ENCODE measurements at places on chromosomes 6 and 20.

- no peak for DNase-seq
Observed at GRCh38 chr20:54711071-54711470, 235.7 kb downstream of the DOK5 start.

GRCh38 chr6:21335591-21335990 is 258.0 kb upstream of the SOX4 start:
- no peak for DNase-seq

DNA sequence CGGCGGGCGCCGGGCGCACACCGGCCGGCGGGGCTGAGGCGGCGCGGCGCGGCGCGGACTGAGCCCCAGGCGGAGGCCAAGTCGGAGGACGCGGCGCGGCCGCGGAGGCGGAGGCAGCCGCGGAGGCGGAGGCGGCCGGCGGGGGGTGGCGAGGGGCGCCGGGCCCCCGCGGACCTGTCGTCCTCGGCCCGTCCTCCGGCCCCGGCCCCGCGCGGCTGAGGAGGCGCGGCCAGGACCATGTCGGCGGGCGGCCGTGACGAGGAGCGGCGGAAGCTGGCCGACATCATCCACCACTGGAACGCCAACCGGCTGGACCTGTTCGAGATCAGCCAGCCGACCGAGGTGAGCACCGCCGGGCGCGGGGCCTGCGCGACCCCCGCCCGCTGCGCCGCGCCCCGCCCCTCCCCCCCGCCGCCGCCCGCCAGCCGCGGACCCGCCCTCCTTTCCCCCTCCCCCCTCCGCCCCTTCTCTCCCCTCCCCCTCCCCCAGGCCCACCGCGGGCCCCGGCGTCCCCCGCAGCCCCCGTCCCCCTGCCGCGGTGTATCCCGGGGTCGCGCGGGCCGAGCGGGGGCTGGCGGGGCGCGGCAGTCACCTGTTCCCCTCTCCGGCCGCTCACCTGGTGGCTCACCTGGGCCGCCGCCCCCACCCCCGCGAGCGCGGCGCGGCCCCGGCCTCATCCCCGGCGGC is at the start of gene AFDN:
Gene AFDN, plus strand, starts transcription at position 16 of the 687 bp plus-strand sequence. Its CDS starts 222 bp downstream, at position 238.
- no peak for DNase-seq

DNA sequence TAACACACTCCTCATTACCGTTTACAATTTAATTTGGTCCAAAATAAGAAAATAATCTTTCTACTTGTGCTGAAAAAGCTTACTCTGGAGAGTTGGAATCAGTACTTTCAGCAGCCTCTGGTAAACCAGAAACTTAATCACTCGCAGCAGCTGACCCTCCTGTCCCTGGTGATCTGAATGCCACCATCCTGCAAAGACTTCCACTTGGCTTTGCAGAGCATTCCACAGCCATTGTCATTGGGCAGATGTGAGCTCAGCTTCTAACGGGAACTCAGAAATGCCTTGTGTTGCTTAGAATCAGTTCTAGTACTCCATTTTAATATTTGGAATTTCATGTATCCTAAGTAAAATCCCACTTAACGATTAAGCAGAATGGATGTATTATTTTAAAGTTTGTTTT is 59.7 kb downstream of the PHACTR1 start:
- no peak for DNase-seq

- no peak for DNase-seq
Observed at GRCh38 chr6:34697904-34698559, 1.5 kb upstream of the ILRUN start.

DNA sequence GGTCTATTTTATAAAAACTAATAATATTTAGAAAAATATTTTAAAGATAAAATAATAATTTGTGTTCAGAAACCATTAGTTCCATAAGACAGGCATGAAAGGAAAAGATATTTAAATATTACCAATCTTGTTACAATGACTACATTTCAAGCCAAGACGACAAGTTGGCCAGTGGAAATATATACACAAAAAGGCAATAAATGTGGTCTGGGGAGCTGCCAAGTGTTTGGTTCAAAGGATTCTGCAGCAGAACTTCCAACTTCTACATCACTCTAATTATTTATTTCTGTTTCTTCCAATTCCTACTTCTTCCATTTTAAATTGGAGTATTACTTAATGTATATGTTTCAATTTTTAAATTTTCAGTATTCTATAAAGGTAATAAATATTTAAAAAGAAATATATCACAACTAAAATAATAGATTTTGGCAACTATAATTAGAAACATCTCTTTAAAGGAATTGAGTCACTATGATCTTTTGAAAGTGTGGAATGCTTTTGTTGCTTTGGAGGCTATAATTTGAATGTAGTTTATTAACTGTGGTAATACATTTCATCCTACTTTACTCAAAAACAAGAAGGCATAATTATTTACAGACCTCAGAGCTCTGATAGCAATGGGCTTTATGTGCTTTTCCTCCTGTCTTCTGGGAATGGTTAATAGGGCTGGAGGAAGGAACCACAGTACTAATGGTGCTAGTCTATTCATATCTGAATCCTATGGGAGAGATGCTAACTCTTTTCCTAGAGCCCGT is 129.7 kb upstream of the FAM184A start:
- no peak for DNase-seq

DNA sequence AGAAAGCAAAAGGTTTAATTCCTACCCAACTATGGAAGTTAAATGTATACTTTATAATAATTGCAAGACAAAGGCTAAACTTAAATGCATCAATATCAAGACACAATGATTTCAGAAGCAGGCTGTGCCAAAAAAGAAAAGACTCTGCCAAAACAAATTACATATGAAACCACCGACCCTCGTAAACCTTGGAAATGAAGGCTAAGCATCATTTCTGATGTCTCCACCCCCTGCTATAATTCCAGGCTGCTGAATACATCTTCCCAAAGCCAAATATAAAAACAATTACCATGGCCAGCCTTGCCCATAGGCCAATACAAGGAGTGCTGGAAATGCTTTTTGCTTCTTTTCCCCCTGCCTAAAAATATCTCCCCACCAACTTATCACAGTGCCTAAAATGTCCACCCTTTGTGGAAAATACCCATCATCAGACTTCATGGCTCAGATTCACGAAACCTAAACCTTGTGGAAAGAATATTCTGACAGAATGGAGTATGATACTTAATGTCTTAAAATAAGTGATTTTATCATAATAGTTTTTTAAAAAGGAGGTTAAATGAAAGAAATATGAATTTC is 37.4 kb downstream of the RCAN2 start:
- no peak for DNase-seq

DNA sequence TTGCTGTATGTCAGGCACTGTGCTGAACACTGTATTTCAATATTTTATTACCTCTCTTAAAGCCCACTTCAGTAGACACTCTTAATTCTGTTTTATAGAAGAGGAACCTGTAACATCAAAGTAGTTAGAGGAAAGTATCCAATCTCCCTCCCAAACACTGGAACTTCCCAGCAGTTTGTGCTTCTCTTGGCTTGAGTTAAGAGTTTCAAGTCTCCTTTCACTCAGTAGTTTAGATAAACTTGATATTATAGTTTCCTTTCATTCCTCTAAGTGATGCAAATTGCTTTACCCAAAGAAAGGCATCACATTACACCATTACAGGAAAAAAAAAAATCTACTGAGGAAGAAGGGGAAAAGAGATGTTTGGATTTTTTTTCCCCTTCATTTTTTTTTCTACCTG is 164.3 kb downstream of the TSHZ2 start:
- DNase-seq: no peak

- DNase-seq: no peak
Observed at GRCh38 chr6:149111556-149112115, 205.9 kb upstream of the TAB2 start.

- no peak for DNase-seq
Observed at GRCh38 chr6:51336185-51336584, 517.5 kb downstream of the TFAP2B start.

GRCh38 chr6:37531026-37531425 is 31.3 kb upstream of the CCDC167 start:
- no peak for DNase-seq

- DNase-seq: no peak
Observed at GRCh38 chr6:56154076-56154475, 93.3 kb downstream of the COL21A1 start.

GRCh38 chr6:1390133-1390945 is 963 bp downstream of the FOXF2 start:
- DNase-seq: no peak

DNA sequence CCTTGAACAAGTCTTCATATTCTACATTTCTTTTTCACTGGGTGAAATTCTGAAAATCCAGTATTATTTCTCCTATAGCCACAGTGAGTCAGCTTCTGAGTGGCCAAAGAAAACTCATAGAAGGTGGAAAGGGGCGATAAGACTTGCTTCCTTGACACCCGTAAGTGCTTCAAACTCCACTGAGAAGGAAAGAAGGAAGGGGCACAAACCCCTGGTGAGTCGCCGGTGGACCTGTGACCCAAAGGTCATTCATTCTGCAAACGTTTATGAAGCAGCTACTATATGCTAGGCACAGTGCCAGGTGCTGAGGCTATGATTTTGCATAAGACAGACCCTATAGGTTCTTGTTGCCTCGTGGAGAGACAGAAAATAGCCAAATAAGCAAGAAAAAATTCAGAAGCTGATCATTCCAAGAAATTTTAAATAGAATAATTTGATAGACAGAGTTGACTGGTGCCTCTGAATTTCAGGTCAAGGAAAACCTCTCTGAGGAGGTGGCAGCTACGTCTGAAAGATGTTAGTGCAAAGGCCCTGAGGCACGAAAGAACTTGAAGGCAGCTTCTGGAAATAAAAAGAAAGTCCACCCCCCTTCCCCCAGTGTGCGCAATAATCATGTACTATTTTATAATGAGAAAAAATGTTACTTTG is 118.2 kb downstream of the CD24 start:
- no peak for DNase-seq

- DNase-seq: no peak
Observed at GRCh38 chr20:60636417-60636816, 615.6 kb upstream of the CDH4 start.

GRCh38 chr6:170360476-170360875 is 53.9 kb downstream of the FAM120B start:
- no peak for DNase-seq

DNA sequence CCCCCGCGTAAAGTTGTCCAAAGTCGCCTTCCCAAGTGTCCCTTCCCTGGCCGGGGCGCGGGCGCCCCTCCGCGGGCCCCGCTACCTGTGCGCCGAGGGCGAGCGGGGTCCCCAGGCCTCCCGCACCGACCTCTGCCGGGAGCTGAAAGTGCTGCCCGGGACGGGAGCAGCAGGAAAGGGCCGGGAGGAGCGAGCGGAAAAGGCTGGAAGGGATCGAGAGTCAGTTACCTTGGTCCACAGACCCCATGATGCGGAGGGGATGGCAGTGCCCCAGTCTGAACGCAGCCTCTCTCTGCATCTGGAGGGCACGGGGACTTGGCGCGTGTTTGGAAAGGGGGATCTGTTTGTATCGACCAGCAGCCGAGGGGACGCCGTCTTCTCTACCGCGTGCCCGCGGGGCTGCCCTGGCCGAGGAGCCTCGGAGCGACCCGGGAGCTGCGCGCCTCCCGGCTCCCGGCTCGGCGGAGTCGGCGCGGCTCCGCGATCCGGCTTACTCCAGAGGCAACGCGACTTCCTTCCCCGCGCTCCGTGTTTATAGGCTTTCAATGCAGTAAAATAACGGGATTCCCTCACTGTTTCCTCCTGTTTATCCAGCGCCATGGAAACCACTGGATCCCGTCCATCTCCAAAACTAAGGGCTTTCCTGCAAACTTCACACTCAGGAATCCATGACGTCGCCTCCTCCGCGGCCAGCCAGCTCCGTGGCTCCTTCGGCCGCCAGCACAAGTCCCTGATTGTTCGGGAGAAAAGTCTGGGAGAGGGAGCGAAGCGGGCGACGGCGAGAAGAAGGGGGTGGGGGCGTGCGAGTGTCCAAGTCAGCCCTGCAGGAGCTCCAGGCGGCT is 20.0 kb upstream of the NFATC2 start:
- no peak for DNase-seq

DNA sequence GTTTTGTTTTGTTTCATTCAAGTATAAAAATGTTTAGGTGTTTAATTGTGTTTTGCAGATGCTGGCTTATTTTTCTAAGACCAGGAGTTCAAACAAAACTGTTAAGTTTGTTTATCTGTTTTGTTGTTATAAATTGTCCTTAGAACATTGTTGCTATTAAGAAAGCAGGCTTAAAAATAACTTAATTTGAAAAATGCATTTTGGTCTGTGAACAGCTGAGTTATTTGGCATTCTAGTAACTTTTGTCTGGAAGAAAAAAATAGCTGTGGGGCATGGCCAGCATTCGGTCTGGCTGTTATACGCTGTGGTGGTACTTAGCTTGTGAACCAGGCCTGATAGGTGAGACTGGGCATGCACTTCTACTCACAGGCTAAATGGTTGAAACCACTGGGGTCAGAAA is 37.8 kb downstream of the SLX4IP start:
- no peak for DNase-seq

DNA sequence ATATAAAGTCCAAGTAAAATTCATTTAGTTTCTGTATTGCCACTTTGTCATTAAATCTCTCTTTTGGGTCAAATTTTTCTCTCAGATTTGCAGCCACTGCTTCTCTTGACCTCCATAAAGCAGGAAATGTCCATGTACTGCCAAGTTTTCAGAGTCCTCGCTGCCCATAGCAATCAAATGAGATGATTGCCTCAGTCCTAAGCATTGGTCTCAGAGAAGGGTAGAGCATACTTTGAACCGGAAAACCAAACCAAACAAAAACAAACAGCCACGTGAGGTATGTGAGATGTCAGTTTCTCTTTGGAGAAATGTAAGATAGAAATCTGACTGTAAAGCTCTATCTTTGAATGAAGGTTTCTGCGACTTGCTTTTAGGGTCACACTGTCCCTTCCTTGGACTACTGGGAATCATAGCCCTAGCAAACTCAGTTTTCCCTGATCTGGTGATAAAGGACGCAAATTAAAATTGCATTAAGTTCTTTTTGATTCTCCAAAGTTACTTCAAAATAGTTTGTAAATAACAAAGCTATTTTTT is 505.4 kb upstream of the CITED2 start:
- DNase-seq: no peak

- DNase-seq: no peak
Observed at GRCh38 chr6:42787063-42787472, 5.2 kb downstream of the BICRAL start.

DNA sequence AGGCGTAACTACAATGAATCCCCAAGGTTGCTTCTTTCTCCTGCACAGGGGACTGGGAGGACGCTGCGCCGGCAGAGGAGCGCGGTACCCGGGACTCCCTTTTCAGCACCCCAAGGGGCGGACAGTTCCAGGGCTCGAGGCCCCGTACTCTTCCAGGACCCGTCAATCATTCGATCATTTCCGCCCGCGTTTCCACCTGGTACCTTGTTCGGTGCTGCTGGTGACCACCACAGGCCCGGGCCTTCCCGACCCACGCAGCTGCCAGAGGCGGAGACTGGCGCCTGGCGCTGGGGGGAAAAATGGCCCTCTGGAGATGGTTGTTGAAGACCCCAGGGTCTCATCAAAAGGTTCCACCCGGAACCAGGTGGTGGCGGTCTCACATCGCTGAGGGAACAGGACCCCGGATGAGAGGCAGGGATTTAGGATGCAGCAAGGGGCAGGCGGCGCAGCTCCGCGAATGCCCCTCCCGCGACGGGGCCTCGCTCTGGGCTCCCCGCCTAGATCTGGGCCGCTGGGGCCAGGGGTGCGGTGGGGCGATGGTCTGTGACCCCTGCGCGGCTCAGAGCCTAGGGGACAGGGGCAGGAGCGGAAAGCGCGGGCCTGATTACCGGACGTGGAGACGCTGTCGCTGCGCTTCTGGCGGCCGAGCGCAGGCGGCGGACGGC is 744 bp downstream of the VSX1 start:
- DNase-seq: peak; percentile 18

All from effector CD4-positive, alpha-beta T cell (primary cell).